Epithelial cell of esophagus (primary cell): ENCODE measurements at places on chromosomes 3 and 15.

GRCh38 chr15:69265347-69265955 lies 33.3 kb upstream of the PAQR5 start:
- DNase-seq: peak; percentile 54

DNA sequence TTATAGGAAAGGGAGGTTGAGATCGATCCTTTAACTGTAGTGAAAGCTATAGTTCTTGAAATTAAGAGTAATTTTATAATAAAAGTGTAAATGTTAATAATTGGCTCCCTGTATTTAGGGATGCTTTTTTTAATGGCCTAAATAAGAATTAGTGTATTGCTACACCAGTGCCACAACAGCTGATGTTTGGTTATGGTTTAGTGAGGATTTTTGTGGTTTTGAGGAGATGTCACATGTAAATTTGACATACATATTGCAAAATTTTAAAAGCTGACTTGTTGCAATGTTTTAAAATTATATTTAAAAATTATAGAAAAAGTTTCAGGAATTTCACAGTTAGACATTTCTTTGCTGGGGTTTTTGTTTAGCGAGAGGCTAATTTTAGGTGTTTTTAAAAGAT lies 3.9 kb downstream of the TSC22D2 start:
- DNase-seq: no peak

DNA sequence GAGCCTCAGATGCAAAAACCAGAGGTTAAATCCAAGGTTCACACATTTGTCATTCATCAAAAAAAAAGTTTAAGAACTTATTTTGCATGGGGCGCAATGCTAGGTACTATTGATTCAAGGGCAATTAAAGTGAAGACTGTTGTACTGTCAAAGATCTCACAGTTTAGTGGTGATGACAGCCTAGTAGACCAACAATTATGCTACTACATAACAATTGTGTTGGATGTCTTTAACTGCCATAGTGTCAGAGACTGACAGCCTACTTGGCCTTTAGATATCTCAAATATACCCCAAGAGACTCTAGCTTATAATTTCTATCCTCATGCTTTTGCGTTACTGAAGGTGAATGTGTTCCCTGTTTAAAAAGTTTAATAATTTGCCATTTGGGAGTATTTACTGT lies 72.1 kb upstream of the PHLDB2 start:
- DNase-seq: no peak

DNA sequence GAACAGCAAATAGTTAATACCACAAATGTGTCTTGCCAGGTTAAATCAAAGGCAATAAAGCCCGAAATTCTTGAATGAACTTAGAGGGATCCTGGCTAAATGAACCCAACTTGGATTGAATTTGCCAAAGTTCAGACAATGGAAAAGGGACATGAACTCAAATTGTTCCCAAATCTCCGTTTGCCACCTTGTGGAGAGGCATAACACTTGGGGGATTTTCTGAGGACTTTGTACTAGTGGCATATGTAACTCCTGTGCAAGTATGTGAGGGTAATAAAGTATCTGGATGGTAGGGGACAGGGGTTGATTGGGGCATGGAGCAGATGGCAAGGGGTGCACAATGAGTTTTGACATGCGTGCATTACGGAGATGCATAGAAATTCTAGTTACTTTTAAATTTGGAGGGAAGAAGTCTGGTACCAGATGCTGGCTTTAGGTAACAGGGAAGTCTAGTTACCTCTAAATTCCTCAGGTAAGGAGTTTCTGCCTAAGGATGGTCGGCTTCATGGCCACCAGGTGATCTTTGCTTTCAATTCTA lies 1.2 kb upstream of the TCAIM start:
- no peak for DNase-seq

- peak; percentile 41 for DNase-seq
These were observed 62.3 kb upstream of the SNRPA1 start for GRCh38 chr15:101357333-101357732.
